ENCODE measurements at places on chromosomes 6 and 20.

DNA sequence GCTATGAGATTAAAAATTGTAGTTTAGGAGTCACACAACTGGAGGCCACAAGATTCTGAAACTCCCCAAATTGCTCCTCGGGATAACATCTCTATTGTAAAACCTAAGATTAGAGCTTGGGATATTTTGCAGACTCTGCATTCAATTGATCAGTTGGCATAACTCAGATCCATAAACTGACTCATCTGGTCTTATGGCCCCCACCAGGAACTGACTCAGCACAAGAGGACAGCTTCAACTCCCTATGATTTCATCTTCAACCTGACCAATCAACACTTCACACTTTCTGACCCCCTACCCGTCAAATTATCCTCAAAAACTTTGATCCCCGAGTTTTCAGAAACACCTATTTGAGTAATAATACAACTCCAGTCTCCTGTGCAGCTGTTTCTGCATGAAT is 257.3 kb downstream of the HAO1 start:
- DNase-seq, result no peak

GRCh38 chr20:417801-418342 is 9.8 kb downstream of the RBCK1 start:
- no peak for DNase-seq

DNA sequence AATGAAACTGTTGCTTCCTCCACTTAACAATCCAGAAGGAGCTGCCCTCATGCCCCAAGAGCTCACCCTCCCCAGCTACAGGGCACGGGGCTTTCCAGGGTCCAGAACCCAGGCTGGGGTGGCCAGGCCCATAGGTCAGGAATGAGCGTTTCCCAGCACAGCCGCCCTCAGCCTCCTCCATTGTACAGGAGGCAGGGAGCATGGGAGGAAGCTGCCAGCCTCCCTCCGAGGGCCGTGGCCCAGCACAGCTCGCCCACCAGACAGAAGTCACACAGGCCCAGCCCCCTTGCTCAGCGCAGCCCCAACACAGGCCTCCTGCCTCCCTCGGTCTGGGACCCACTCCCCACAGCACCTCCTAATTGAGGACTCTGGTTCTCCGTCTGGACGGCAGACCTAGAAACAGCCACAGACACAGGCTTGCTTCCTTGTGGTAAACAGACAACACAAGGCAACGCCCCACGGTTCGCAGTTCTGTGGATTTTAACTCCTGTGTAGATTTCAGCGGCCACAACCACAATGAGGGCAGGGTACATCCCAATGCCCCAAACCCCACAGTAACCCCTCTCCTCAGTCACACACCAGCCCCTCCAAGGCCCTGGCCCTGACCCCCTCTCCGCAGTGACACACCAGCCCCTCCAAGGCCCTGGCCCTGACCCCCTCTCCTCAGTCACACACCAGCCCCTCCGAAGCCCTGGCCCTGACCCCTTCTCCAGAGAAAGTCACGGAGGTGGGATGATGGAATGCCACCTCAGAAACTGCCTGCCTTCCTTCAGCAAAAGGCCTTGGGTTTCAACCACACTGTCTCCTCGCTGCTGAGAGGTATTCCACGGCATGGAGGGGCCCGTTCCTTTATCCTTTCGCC is 173.5 kb downstream of the DLL1 start:
- no peak for DNase-seq

DNA sequence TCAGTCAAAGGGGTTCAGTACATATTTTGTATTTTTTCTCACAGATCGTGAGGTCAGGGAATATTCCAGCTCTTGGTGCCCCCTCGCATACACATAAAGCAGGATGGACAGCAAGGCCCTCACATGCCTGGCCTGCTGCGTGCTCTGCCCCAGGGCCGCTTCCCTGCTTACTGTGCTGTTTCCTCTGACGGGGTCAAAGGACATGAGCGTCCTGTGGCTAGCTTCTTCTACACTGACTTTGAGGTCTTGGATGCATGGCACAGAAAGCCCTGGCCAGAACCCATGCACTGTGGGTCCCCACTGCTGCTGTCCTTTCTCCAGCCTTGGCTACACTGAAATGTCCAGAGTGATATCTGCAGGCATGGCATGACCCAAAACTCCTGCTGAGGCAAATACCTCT is 92.5 kb upstream of the GGTLC1 start:
- DNase-seq, result no peak

DNA sequence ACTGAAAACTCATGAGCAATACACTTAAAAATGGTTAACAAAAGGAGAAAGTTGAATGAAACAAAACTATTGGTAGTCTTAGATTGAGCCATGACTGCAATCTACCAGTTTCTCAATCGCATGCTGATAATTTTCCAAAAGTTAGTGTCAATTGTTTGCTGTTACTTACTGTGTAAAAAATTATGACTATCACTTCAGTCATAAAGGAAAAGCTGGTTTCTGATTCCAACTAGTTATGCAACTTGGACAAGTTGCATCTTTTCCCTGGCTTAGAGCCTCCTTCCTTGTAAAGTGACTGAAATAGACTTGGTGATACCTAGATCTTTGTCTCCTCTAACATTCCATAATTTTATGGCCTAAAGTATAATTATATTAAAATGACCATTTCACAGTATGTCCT is 88.3 kb upstream of the PAK5 start:
- no peak for DNase-seq

DNA sequence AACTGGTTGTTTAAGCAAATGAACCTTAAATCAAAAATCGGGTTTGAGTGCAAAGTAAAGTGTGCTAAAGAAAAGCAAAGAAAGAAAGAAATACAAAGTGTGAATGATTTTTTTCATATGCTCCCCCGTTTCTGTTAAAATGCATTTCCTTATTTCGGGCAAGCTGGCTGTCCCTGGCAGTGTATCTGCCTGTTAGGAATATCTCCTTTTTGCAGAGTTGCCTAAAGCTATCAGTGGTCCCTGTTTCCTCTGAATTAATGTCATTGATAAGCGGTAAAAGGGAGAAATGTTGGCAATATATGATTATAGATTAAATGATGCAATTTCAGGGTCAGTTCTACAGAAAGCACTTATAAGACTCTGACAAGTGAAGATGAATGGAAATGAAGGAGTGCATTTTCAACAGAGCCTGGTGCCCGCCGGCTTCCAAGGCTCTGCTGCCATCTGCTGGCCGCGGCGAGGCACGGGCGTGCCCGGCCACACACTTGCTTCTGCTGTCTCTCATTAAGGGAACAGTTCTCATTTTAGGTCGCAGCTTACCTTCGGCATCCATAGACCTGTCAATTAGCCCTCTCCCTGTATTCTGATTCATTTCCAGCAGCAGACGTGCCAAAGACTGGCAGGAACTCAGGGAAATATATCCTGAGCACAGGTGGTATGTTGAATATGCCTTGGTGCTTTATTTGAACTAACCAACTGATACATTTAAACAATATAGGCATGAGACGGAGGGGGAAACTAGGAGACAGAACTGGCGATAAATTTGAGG is 381.9 kb downstream of the C6orf118 start:
- DNase-seq, result no peak

DNA sequence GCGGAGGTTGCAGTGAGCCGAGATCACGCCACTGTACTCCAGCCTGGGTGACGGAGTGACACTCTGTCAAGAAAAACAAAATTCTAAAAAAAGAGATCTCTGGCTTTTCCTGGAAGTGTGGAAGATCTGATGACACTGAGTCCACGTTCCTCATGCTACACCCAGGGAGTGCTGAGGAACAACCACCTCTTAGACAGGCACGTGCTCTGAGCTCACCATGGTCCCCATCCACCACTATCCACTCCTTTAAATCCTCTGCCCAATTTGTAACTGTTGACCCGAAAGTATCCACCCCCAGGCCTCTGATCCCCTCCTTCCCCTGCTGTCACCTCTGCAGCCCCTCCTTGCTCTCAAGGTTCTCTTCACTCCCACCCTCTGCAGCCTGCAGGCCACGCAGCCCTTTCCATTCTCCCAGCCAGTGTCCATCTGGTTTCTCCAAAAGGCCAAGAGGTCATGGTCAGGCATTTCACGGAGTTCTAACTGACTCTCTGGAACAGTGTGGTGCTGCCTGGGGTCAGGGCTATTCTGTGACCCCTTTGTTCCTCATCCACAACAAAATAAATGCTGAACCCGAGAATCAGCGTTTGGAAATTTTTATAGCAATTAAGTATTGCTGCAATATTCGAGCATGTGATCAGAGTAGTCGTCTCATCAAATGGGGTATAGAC is 88.8 kb downstream of the ATP9A start:
- DNase-seq, result no peak

GRCh38 chr6:170230520-170231292 is 60.2 kb downstream of the DLL1 start:
- no peak for DNase-seq

GRCh38 chr6:151553416-151554165 is 59.8 kb downstream of the CCDC170 start:
- DNase-seq, result no peak

DNA sequence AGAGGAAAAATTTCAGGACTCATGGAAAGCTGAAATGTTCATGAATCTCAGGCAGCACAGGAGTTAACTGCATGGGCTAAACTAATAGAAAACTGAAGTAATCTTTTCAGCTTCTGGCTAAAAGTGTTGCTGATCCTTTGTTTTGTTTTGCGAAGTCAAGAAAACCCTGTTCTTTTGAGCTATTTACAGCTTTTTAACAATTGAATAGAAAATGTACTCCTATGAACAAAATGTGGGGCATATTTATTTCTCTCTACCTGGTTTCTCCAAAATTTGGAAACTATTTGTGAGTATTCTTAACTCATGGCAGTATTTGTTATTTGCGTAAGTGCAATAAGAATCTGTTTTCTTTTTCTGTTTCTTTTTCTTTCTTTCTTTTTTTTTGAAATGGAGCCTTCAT is 818.8 kb upstream of the CITED2 start:
- DNase-seq, result no peak

GRCh38 chr6:166714187-166714510 is 87.1 kb upstream of the RPS6KA2 start:
- no peak for DNase-seq

DNA sequence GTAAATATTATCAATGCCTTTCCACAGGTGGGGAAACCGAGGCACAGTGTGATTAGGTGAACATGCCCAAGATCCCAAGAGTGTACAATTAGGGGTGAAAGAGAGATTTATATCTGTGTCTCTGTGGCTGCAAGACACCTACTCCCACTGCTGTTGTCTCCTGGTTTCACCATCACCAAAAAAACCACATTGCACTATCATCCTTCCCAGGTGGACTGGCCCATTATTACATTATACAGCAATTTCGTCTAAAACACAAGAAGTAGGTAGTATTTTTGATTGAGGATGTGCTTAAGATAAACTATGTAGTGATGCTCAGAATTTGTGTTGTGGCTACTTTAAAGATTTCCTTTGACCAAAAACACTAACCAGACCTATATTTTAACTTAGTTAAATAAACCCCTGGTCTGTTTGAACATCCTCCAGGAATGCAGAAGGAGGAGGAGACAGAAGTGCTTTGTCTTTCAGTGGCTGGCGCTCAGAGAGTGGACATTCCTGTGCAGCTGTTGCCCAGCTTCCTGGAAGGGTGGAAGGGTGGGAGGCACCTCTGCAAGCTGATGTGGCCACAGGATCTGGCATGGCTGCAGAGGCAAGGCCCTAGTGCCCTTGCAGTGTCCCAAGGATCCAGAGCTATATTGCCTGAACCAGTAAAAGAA is 23.8 kb downstream of the DCBLD1 start:
- no peak for DNase-seq
